AG04449 (cell line): ENCODE measurements at places on chromosomes 1 and 21.

DNA sequence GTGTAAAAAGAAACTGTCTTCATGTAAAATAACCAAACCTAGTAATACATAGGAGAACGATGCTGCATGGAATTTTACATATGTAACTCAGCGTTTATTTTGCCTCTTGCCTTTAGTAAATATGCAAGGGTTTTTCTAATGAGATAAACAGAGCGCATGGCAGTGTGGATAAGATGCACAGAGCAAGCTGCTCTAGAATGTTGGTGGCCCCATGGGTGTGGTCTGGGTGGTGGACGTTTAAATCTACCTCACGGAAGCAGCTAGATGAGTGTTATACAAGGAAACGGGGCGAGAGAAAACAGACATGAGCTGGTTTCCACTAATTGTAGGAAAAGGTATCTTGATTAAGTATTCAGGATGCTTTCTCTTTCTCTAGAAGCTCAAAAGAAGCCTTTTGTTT, 205.9 kb downstream of the DSCAM start:
- DNase-seq = no peak

- no peak for DNase-seq
These were observed 324.4 kb downstream of the PCP4 start for GRCh38 chr21:40191616-40192015.

- no peak for DNase-seq
These were observed 29.1 kb downstream of the PLPP3 start for GRCh38 chr1:56550138-56550858.

GRCh38 chr1:16266411-16267118, 29.6 kb upstream of the CPLANE2 start:
- no peak for DNase-seq

- no peak for DNase-seq
These were observed 104.4 kb downstream of the PIK3R3 start for GRCh38 chr1:46027788-46028573.

DNA sequence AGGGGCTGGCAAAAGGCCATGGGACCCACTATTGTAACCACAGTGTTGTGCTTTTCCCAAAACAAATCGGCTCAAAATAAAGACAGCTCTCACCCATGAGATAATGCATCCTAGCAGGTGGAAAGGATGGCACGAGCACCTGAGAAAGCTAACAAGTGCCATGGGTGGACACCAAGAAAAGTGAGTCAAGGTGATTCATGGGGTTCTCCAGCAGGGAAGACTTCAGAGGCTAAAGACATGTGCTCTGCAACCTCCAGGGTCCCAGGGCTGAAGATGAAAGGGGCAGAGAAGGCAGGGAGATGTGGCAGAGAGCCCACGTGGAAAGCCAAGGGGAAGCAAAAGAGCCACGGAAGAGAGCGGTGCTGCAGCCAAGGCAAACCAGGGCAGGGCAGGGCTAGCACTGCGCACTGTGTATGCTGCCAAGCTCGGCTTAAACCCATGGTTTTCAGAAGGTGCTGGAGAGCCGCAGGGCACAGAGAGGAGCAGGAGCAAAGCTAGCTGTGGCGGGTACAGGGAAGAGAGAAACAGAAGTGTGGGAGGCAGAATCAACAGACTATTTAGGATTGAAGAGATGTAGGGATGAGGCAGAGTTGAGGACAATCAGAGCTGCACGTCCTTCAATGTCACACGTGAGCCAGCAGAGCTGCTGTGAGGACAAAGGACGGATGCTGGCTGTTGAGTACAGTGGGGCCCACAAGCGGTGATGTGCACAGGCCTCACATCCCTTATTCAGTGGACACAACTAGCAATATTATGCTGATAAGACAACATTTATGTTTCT, 41.8 kb upstream of the C1orf198 start:
- DNase-seq = no peak

DNA sequence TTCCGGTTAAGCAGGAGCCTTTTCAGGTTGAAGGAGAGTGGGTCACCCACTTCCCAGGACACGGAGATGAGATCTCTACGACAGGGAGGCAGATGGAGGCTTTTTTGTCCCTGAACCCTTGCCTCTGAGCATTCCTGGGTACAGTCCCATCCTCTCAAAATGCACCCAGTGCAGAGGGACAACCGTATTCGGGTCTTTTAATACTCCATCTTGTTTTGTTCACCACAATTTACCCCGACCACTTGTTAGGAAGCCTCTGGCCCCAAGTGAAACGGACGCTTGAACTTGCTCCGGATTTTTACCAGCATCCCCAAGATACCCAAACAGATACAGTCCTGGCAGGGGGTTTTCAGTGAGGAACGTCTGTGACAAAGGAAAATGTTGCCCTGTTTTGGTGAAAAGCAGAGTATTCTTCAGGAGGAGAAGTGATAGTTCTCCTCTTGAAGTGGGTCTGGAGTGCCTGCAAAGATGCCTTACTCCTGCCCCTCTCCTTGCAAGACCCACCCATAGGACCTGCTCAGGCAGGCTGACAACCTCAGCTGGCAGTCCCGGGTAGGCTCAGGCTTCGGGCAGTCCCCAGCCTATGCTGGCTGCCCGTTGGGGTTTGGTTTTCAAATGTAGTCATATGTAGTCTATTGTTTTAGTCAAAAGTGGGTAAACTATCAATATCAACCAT, 669 bp upstream of the ARL8A start:
- no peak for DNase-seq

DNA sequence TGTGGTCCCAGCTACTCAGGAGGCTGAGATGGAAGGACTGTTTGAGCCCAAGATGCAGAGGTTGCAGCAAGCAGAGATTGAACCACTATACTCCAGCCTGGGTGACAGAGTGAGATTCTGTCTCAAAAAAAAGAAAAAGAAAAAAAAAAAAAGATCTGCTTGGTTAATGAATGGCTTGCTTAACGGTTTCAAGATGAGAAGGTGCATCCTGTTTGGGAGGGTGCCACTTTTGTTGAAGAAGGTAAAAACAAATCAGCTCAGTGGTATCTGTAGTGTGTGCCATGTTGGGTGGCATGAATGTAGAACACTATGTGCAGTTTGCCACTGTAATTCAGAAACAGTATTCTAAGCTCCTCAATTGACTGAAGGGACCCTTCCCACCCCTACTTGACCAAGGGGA, 94.9 kb upstream of the ETV3 start:
- DNase-seq = no peak

DNA sequence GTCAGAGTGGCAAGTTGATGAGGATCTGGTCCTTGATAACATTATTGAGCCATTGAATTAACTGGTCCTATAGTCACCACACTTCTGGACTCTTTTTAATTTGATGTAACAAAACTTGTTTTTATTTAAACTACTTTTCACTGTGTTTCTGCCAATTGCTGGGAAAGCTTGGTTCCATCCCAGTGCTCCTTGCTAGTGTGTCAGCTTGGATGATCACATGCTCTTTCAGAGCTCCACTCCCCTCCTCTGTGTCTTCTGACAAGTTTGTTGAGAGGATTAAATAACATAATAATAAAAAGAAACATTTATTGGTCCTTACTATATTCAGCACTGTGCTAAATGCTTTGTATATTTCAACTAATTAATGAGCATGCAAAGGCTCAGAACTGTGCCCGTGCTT, 448.5 kb upstream of the B3GALT2 start:
- no peak for DNase-seq

GRCh38 chr21:26795412-26795805, 49.8 kb downstream of the ADAMTS1 start:
- DNase-seq = no peak

GRCh38 chr1:53763911-53764310, 24.9 kb upstream of the GLIS1 start:
- DNase-seq = no peak

GRCh38 chr1:3481836-3482375, 27.4 kb downstream of the ARHGEF16 start:
- no peak for DNase-seq

DNA sequence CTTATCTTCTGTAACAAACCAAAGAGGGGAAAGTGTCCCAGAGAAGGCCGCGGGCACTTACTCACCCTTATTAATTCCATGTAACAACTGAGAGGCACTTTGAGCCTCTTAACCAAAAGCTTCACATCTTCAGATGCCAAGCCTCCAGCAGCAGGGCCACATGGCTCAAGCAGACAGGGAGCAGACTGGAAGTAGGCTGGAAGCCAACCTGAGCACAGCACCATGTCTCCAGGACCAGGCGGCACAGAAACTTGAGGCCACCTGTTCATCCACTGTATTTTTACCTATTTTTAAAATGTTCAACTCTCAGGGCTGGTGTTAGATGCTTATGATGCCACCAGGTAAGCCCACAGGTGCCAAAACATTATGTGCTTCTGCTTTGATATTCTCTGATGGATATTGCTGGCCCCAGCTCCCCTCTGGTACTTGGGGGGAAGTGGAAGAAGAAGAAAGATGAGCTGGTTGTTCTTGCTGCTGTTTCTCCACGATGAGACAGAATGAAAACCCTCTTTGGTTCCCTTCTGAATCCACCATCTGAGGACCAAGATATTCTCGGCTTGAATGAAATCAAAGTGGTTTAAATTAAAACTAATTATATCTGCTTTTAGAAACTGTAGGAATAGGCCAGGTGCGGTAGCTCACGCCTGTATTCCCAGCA, 30.6 kb upstream of the SDE2 start:
- no peak for DNase-seq

- no peak for DNase-seq
These were observed 52.5 kb downstream of the ETS2 start for GRCh38 chr21:38858026-38858811.

GRCh38 chr1:233424779-233425178, 97.3 kb downstream of the MAP3K21 start:
- DNase-seq = no peak

DNA sequence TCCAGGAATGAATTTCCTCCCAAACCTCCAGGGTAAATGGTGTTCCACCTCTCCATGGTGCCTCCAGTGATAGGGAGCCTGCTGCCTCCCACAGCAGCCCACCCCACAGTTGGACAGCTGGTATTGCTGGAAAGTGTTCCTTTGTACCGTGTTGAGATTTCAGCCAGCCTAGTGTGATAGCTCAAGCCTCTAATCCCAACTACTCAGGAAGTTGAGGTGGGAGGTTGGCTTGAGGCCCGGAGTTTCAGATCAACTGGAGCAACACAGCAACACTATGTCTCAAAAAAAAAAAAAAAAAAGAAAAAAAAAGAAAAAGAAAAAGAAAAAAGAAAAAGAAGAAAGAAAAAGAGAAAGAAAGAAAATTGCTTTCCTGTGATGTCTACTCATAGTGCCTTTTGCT, 96.1 kb downstream of the CHD1L start:
- DNase-seq = no peak

DNA sequence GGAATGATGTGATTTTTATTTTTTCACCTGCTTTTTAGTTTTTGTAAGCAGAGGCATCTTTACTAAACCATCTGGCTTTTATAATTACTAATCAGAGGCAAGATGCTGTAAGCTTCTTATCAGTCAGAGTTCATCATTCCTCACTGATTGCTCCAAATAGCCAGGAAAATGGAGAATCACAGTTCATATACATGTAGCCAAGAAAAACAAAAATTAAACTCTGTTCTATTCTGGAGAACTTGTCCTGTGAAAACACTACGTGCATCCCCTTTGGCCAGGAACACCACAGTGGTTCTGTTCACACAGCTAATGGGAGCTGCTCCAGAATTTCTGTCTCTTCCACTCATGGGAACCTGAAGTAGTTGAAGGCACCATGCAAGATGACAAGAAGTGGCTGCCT, 725.5 kb upstream of the CHRM3 start:
- peak; percentile 51 for DNase-seq

DNA sequence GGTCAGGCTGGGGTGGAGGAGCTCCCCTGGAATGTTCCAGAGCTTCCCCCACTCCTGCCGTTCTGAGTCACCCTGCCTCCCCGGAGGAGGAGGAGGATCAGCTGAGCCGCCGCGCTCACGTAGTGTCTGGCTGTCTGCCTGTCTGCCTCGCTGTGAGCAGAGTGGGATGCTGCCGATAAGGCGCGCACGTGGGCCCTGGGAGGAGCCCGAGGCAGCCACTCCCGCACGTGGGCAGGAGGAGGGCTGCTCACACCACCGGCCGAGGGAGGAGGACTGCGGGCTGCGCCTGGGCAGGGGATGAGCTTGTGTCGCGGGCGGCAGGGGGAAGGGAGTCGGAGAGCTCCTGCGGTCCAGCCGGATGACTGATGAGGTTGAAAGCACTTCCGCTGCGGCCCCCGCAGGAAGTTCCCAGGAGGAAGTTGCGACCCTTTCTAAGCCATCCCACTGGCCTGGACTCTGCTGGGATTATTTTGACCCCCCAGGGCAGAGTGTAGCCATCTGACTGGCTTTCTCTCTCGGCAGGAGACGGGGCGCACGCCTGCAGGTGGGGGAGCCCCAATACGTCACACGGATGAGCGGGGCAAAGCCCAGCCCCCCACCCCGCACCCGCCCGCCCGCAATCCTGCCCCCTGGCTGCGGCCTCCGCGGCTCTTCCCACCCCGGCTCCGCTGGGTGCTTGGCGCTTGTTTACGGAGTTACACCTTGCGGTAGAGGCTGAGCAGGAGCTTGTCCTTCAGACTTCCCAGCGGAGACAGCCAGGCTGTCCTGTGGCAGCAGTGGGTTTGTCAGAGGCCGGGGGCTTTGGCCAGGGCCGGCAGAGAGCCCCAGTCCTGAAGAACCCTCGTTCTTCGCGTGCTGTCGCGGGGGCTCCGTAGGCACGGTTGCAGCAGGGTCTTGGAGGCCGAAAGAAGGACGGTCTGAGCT, 9.8 kb downstream of the PDXK start:
- peak; percentile 93 for DNase-seq

DNA sequence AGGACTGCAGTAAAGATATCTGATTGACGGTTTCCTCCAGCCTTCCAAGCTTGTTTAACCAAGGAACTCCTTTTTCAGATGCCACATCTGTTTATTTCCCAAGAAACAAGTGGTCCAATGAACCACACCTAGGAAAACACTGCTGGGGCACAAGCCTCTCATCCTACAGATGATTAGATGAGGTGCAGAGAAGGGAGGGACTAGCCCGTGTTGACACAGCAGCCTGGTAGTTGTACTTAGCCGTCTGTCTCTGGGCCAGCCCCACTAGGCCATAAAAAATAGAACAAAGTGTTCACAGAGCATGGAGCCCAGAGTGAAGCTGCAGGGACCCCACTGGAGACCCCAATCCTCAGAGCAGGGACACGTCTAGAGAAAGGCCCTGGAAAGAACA, 32.1 kb downstream of the LRP8 start:
- DNase-seq = no peak

GRCh38 chr1:160629286-160630210, 17.3 kb downstream of the SLAMF1 start:
- no peak for DNase-seq

GRCh38 chr1:63916485-63917360, 142.9 kb downstream of the ROR1 start:
- no peak for DNase-seq

DNA sequence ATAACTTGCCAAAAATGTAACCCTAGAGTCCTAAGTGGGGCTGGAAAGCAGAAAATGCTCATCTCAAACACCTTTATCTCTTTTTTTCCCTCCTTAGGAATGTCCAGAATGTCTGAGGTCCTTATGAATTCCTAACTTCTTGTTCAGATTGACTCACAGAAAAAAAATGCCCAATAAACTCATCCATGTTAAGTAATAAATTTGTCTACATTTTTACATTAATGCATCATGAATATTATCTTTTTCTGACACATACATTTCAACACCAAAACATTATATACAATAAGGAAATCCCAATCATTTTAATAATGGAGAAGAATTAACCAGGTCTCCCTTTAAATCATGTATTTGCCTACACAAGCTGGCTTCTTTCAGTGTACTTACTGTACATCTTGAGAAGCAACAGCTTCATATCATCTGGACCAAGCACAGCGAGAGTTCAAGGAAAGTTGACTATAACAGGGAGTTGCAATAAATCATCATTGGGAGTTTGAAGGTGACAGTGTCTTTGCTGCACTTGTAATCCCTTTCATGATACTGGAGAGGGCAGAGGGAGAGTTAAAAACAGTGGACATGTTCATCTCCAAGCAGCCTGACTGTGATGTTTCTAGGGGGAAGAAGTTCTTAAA, 565.2 kb downstream of the LTN1 start:
- DNase-seq = no peak
